IMR-90 (cell line): ENCODE measurements at places on chromosomes 6 and 20.

DNA sequence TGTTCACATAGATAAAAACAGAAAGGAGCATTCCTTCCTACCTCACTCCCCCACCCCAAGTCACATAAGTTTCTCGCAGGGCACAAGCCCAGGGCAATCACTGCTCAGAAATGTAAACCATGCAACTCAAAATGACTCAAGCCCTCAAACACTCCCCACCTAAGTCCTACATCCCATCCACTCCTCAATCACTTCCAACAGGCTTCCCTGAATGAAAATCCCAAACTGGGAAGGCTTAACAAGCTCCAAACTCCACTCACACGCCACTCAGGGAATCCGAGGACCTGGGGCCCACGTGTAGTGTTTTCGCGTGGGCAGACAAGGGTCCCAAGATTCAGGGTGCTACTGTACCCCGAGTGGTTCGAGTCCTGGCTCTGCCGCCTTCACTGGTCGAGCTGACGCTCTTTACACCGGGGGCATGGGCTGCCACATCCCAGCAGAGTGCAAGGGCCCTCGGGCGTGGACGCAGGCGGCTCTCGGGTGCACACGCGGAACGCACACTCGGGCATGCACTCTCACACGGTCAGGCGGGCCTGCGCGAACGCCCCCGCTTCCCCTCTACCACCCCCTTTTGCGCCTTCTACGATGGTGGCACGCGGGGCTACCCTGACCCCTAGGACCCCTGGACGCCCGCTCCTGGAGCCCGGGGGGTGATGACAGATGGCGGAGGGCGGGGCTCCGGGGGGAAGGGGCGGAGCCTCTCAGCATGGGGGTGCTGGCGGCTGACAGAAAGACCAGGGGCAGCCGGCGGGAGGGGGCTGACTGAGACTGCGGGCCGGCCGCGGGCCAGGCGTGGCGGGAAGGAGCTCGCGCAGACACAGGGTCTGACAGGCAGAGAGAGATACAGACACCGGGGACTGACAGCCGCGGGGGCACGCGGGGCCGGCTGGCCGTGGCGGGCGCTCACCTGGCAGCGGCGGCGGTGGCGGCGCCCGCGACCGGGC lies 657 bp downstream of the ZHX3 start:
- DNase-seq = peak; percentile 93

- peak; percentile 69 for DNase-seq
These were observed 263.3 kb downstream of the SOX4 start for GRCh38 chr6:21856844-21857243.

GRCh38 chr6:155187106-155187505 lies 76.7 kb upstream of the CLDN20 start:
- DNase-seq = no peak

- DNase-seq = peak; percentile 96
These were observed 22.4 kb downstream of the ZMYND8 start for GRCh38 chr20:47334022-47334551.

GRCh38 chr6:116100419-116101301 lies at the start of gene NT5DC1:
NT5DC1 (plus strand) TSS chr6:116100853; CDS start chr6:116100931, 78 bp downstream.
- peak; percentile 67 for DNase-seq

- DNase-seq = peak; percentile 19
These were observed 1164.5 kb upstream of the CITED2 start for GRCh38 chr6:140538926-140539325.

DNA sequence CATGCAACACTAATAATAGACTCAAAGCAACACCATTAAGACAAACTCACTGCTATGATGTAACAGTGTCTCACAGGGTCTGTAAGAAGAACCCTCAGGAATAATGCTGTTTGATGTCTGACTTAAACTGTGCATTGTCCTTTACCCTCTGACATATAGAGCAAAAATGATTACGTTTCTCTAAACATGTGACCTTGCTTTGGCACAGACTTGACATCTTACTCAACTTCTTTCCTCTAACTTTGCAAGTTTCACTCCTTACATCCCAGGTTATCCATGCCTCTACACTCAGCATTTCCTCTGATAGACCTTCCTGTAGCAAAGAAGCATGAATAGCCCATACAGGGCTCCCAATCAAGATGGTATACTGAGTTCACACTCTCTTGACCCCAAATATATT lies 252.7 kb downstream of the UST start:
- peak; percentile 56 for DNase-seq

- DNase-seq = no peak
These were observed 39.6 kb downstream of the ILRUN start for GRCh38 chr6:34657037-34657306.

DNA sequence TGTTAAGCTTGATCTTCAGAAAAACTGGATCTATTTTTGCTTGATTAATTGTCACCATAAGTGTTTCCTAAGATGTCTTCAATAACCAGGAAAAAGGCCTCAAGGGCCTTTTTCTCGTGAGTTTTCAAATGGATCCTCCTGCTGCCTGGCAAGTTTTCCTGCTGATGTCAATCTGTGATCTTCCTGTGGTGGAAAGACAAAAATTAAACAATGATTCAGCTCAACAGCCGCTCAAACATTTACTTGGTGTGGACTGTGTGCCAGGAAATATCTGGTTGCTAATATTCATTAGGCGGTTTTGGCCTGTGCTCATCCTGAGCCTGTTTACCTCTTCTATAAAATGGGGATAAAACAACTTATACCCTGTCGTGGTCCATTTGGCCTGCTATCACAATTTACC lies 35.4 kb upstream of the SSTR4 start:
- DNase-seq = peak; percentile 13

- DNase-seq = no peak
These were observed 8.2 kb upstream of the TBX18 start for GRCh38 chr6:84772428-84773132.

DNA sequence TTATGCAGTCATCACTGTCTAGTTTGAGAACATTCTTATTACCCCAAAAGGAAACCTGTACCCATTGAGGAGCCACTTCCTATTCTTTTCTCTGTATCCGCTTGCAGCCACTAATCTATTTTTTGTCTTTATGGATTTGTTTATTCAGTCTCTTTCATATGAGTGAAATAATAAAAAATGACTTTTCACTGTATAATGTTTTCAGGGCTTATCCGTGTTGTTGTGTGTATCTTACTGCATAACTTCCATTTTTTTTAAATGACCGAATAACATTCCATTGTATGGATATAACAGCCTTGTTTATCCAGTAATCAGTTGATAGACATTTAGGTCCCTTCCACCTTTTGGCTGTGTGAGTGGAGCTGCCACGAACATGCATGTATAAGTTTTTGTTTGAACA lies 86.6 kb downstream of the ZFAND3 start:
- peak; percentile 28 for DNase-seq

DNA sequence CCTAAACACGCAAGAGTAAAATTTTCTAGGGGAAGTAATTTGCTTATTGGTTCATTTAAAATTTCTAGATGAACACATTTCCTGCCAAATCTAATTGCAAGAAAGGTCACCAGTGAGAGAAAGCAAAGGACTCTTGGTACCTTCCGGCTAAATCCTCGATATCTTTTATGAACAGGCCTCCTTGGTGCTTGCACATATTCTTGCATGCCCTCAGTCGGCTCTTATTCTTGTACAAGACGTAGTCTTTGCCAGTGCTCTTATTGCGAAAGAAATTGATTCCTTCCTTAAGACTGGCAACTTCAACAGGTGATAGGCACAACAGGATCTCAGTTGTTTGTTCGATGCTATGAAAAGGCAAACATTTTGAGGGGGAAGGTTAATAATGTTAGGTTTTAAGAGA lies 141.7 kb upstream of the CARMIL1 start:
- no peak for DNase-seq

- no peak for DNase-seq
These were observed 202.4 kb downstream of the CDH26 start for GRCh38 chr20:60160451-60161145.

- DNase-seq = no peak
These were observed 3.6 kb downstream of the BCL2L1 start for GRCh38 chr20:31718952-31719643.

DNA sequence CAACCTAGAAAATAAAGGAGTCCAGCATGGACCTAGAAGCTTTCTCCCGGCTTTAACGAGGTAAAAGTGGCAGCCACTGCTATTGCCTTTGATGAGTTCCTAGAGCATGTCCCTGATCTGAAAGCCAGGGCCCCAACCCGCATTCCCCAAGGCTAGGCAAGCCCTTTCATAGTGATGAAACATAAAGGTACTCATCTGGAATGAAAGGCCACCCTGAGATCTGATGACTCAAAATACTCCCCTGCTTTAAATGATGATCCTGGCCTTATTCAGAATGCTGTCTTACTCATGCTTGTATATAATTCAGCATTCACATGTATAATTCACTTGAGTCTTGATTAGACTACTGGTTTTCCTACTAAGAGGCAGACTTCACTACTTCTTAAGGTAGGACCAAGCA lies 21.3 kb downstream of the TTPAL start:
- DNase-seq = peak; percentile 96

- peak; percentile 96 for DNase-seq
These were observed 3.0 kb downstream of the ARID1B start for GRCh38 chr6:156780102-156780641.

DNA sequence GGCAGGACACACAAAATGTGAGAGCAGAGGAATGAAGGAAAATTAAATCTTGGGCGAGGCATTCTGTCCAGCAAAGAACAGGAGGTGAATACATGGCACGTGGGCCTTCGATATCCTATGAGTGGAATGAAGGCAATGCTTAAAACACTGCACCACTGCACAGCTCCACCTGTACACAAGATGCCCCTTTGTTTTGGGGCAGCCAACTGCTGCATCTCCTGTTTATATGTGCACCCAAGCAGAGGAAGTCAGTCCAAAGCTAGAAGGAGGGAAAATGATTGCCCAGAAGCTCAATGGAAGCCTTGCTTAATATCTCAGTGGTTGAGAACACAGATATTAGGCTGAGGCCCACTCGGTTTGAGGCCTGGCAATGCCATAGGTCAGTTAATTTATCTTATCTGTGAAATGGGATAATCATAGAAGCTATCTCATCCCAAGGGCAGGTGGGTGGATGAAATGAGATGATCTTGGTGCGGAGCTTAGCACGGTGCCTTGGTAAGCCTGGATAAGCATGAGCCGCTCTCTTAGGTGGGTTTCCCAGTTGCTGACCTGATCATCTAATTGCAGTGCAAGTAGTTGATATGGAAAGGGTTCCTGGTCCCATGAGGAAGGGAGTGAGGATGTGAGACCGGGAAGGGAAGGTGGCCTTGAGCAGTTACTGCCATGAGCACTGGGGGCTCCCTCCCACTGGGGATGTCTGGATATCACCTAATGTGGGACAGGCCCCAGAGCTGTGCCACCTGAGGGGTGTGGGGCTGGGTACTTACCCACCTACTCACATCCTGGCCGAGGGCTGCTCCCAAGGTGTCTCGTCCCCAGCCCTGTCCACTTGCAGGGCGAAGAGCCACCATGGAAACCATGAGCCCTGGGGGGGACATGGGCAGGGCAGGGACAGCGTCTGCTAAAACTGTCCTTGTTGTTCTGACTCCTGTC lies 9.9 kb downstream of the BANF2 start:
- DNase-seq = no peak

DNA sequence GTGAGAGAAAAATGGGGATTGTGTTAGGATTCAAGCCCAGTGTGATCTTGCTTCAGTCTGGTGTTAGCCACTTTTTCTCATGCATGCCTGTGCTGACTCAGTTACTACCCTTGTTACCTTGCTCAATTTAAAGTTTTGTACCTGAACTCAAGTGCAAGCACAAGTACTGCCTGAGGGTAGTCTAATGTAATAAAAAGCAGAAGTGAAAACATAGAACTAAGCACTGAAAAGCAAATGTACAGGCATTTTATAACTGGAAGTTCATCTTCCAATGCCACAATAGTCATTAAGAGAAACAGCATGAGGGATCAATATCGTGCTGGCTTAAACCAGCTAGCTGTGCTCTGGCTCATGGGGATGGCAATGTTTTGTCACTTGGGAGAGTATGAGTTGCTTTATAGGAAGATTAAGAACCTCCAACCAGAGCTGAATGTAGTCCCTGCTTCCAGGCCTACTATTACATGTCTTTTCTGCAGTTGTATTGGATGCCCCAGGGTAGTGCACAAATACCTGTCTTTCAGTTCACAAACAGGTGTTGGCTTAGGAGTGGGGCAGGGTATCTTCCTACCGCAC lies 48.7 kb downstream of the SLC35F1 start:
- DNase-seq = no peak

- DNase-seq = no peak
These were observed 60.9 kb downstream of the TULP4 start for GRCh38 chr6:158373214-158373613.

- peak; percentile 8 for DNase-seq
These were observed 80.0 kb upstream of the RPS6KA2 start for GRCh38 chr6:166707045-166707444.

DNA sequence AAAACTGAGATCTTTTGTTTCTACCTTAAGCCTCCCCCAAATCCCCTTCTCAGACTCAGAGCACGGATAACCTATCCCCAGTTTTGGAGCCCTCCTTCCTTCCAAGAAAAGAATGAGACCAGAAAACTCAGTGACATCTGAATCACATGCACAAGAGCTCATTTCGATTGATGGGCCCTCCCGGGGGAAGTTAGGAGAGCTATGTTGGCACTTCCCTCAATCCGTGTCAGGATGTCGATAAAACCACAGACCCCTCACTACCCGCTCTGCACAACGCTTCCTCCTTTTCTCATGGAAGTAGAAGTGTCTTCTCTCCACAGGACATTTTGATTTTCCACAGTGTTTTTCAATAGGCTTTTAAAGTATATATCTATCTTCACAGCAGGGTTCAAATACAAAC lies 332.4 kb downstream of the HACE1 start:
- no peak for DNase-seq

DNA sequence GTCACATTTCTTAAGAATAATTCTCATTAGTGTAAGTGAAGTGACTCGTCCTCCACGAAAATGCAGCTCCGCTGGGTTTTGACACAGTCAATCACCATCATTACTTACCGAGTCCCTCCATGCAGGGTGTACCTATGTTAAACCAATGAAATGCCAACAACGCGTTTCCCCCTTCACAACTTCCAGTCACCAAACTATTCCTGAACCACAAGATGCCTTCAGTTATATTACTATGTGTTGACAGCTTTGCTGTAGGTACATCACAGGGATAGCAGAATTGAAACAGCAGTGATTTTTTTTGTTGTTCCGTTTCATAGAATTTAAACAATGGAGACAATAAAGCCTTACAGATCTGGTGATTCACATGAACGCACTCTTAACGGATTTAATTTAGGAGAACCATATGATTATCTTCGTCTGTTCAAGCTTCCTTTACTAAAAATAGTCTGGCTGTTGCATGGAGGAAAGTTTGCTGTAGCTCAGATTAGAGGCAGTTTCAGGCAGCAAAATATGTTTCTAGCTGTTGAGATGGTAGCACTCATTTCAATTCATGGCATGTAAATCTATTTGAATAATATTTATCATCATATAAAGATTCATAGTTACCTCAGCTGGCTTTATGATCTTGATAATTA lies 652.8 kb downstream of the PRKN start:
- no peak for DNase-seq

DNA sequence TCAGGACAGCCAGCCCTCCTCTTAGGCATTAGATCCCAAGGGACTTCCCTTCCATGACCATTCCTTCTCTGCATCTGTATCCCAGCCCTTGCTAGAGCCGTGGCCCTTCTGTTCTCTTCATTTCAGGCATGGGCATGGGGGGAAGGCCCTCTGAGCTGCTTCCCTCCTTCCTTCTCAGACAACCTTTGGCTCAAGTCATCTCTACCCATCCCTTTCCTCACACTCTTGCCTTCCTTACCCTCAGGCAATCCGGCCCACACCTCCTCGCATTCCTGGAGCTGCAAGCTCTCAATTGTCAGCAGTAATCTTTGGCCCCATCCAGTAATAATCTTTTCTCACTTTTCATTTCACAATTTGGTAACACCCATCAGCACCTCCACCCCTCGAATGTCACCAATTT lies 426.9 kb upstream of the JARID2 start:
- DNase-seq = no peak

GRCh38 chr20:61727761-61728160 lies 337.9 kb downstream of the TAF4 start:
- no peak for DNase-seq

- peak; percentile 68 for DNase-seq
These were observed 637.0 kb downstream of the COL12A1 start for GRCh38 chr6:74568861-74569260.
